ENCODE measurements at places on chromosomes 3 and 15.
A peak's percentile ranks its signal among the peaks of the same experiment; 100 is the strongest.

DNA sequence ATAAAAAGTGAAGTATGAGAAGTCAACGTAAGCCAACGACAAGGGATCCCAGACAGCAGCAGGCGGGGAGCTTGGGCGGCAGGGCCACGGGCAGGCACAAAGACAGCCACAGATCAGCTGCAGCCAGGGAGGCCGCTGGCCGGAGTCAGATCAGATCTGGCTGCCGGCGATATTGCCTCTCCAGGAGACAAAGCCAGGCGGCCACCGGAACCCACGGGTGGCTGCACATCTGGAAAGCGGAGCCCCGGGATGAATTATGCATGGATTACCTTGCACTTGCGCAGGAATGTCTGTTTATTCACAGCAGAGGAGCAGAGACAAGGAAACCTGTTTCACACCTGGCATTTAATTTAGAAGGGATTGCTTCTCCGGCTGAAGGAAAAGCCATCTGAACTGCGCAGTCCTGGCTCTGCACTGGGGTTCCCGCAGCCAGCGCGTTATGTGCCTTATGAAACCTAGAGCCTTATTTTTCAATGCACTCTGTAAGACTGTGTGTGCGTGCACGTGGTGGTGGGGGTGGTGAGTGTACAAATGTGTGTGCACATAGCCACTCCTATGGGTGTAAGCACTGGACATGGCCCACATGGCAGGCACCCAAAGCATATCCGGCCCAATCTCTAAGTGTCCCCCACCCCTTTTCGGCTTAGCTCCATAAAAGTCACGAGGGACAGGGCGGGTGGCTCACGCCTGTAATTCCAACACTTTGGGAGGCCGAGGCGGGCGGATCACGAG is 427.8 kb upstream of the MCTP2 start:
- DNase-seq, result no peak

- DNase-seq, result peak; percentile 29
Measured at GRCh38 chr3:197749315-197749600, 425 bp upstream of the FYTTD1 start.

- no peak for DNase-seq
Measured at GRCh38 chr15:31338318-31338878, 11.8 kb downstream of the KLF13 start.

DNA sequence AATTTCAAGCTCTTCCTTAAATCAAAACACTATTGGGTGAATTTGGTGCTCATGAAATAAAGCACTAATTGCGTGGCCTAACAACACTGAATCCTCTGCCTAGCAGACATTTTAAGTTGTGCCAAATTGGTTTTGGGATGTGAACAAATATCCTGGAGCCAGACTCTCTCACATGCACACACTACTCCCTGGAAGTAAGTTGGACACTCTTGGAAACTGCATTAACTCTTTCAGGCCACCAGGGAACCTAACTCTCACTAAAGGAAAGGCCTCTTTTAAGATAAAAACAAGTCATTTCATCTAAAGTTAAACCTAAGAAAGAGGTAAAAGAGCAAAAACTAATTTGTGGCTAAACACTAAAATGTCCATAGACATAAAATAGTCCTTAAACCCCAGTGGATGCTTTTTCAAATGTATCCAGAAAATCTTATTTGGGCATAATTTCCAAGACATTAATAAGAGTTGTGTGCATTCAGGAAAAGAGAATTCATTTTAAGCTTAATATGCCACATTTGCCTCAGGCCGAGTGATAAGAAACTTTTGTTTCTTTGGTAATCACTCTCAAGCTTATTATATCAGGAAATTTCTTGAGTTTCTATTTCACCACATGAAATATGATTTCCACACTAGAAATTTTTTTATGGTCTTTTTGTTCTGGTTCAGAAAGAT is 61.8 kb downstream of the ZBTB20 start:
- DNase-seq, result no peak

DNA sequence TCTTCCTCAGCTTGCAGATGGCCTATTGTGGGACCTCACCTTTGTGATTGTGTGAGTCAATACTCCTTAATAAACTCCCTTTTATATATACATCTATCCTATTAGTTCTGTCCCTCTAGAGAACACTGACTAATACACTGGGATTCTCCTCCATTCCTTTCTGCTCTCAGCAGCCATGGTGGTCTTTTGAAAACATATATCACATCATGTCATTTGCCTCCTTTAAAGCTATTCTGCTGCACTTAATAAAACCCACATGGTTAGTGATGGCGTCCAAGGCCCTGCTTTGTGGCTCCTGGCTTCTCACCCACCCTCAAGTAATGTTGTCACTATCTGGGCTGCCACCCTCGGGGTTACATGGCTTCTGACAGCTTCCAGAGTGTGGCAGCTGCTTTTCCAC is 169.5 kb downstream of the CADPS start:
- no peak for DNase-seq

DNA sequence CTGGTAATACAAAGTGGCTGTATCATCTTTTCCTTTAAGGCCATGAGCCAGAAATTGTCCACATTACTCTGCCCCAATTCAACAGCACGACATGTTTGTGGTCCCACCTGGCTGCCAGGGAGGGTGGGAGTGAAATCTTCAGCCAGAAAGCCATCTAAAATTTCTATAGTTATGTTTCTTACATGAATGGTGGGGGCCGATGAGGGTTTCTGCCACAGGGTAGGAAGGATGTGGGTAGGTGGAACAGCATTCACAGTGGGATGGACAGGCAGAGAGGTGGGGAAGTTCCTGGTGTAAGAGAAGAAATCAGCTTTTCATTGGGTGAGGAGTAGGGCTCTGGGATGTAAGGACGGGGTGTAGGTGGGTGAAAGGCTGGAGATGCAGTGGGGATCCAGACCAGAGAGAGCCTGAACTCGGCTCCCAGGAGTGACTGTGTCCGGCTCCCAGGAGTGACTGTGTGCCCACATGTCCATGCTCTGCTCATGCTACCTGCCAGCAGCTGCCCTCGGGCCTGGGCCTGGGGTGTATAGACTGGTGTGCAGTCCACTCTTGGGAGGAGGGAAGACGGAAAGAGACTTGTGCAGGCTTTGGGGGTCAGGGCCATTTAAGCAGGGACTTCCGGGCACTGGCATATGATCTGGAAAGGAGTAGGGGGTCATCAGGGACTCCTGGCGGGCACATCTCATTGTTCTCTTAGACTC is 3.8 kb upstream of the FBLN2 start:
- no peak for DNase-seq

- DNase-seq, result no peak
Measured at GRCh38 chr15:65981837-65982626, 112.7 kb downstream of the RAB11A start.

DNA sequence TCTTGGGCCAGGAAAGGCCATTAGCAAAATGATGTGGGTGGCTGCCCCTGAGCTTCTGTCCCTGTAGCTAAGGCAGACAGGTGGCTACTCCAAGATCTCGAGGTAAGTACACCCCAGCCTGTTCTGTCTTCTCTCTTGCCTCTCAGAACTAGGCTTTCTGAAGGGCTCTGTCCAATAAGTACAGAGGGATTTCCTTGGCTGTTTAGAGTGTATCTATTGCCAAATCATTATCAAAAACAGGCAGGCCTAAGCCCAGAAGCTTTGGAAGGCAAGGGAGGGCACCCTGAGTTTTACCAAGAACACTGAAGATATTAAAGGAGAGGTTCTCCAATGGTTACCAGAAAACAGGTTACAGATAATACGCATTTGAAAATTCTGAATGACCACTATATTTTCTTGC is 156.6 kb downstream of the MYRIP start:
- DNase-seq, result no peak

GRCh38 chr3:103169289-103169688 is 734.5 kb downstream of the ZPLD1 start:
- no peak for DNase-seq

GRCh38 chr3:113450911-113451310 is 9.6 kb upstream of the CFAP44 start:
- no peak for DNase-seq

- DNase-seq, result no peak
Measured at GRCh38 chr15:66065325-66065724, 188.2 kb downstream of the MEGF11 start.

- DNase-seq, result no peak
Measured at GRCh38 chr15:73014904-73015303, 37.4 kb upstream of the NEO1 start.

DNA sequence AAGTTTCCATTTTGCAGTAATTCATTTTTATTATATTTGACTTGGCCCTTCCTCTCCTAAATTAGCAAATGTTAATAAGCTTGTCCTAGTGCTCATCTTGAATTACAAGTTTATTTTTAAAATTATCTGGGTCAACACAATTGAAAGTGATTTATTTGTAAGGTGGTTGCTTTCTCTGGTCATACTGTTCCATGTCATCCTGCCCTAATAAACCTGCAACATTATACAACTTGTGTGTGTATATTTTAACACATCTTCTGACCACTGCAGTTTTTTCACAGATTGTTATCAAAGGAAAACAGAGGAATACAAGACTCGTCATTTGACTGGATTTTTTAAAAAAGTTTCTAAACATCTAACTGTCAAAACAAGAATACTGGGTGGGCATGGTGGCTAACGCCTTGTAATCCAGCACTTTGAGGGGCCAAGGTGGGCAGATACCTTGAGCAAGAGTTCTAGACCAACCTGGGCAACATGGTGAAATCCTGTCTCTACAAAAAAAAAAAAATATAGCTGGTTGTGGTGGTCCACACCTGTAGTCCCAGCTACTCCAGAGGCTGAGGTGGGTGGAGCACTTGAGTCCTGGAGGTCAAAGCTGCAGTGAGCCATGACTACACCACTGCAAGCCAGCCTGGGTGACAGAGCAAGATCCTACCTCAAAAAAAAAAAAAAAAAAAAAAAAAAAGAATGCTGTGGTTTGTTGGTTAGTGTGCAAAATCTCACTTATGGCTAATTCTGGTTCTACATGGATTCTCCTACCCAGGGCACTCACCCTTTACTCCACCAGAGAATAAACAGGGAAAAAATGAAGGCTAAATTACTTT is 5.0 kb upstream of the LRRFIP2 start:
- DNase-seq, result no peak

GRCh38 chr15:69056365-69056764 is 41.9 kb downstream of the NOX5 start:
- no peak for DNase-seq

DNA sequence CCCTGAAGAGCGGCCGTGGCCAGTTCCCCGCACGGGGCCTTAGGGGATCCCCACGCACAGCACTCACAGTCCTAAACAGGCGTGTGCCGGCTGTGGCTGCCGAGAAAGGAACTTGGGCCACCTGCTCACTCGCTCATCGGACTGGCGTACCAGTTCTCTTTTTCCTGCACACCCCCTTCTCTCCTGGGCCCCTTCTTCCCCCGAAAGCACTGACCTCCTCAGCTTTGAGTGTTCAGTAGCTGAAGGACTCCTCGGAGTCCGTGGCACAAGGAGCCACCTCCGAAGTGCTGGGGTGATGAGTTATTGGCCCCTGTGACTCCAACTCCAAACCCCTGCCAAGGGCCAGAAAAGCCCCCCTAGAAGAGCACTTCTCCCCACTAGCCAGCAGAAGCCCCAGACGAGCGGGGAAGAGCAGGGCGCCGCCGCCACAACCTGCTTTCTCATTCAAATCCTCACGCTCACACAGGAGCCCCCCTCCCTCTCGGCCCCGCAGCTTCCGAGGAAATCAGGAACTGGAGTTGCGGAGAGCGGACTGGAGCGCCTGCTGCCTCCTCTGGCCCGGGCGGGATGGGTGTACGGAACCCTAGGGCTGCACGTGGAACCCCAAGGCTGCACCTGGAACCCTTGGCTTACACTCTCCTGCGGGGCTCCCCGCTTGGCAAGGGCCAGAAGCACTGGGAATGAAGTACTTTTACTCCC is at the start of gene PLCH1:
PLCH1 (minus strand) TSS at position 446 of the 699 bp plus-strand sequence. CDS start 40,847 bp downstream, outside the sequence.
- peak; percentile 56 for DNase-seq

DNA sequence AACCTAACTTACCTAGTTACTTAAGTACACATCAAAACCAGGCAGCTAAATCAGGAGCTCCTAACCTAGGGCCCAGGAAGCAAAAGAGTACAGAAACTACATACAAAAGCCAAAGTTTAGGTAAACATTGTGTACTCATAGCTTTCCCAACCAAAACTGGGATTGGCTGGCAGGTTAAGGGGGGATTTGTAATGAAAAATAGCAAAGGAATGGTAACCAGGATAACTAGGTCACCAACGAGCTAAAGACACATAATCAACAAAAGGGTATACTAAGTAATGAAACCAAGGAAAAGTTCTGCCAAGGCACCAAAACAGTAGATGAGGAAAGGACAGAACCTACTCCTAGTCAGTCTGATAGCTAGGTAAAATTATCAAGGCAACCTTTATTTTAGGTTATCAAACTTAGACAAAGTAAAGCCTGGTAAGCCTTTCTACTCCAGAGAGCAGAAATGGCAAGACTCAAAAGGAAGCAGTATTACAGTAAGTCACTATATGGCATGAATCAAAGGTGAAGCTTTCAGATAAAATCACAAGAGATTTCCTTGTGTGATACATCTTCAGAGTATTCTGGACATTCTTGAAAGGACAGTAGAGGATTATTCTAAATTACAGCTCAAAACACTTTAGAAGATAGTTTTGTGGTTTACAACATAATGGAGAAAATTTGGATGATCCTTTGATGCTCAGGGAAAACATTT is 10.2 kb downstream of the TRA2B start:
- peak; percentile 54 for DNase-seq

DNA sequence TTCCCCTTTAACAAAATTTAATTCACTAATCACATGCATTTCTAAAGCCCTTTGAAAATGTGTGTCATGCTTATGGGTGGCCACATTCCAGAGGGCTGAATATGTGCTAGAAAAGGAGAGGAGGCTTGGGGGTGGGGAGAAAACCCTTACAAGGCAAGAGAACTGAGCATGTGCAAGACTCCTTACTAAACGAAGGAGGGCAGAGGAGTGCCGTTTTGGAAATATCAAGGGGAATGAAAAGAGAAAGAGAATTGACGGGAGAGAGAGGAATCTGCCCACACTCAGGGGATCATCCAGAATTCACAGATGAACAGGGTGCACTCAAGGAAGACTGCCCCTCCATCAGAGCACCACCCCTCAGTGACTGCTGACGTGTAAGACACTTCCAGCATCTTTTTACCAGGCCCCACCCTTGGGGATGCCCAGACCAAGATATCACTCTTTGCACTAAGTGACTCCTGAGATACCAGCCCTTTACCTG is 37.9 kb upstream of the TSC22D2 start:
- DNase-seq, result peak; percentile 91

DNA sequence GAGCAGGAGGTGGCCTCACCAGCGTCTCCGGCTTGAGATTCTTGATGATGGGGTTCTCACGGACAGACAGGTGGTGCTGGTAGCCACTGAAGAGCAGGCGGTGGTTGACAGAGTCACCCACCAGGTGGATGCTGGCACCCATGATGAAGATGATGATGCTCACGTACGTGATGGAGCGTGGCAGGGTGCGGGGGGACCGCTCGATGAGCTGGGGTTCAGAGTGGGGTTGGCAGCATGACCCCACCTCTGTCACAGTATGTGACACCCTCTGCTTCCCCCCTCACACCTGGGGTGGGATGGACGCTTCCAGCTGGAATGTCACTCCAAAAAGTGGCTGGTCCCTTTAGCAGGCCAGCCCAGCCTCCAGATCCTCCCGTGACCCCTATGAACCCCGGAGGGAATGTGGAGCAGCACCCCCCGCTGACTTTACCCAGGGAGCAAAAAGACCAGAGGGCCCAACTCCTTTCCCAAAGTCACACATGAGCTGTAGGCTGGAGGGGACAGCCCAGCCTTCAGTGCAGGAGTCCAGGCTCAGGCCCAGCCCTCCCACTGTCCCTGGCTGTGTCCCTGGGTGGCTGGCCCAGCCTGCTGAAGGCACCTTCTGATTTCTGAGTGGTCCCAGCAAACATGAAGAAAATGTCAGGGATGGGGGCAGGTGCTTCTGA is 6.7 kb upstream of the CALML4 start:
- no peak for DNase-seq

- DNase-seq, result no peak
Measured at GRCh38 chr3:14814411-14814871, 4.3 kb upstream of the FGD5 start.

- DNase-seq, result peak; percentile 21
Measured at GRCh38 chr15:59138243-59138642, 33.3 kb downstream of the CCNB2 start.

GRCh38 chr15:58330741-58331559 is 100.8 kb upstream of the LIPC start:
- no peak for DNase-seq

All from COLO829 (cell line).